ENCODE measurements at places on chromosomes 2 and 18.

DNA sequence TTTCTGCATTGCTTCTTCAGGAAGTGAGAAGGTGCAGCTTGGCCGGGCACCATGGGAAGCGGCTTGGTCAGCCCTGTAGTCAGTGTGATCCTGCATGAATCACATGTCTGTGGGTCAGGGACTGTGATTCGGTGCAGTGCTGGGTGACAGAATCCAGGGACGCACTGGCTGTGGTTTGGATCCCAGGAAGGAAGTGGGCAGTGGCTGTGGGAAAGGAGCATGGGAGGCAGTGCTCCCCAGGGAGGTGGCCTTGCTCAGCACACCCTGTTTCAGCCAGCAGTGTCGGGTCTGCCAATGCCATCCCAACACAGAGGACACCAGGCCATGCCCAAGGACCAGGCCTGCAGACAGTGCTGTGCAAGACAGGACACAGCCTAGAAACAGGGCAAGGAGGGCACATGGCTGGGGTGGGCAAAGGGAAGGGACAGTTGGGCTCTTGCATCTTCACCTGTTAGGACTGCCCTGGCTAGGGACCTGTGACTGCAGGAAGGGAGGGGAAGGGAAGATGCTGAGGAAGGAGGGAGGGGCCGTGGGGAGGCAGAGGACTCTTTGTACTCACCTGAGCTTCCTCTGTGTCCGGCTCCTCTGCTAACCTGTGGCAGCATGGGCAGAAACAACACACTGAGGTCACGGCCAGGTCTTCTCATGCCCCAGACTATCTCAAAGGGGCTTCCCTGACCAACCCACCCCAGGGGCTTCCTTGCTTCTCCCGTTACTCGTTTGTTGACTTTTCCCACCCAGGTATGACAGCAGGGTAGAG, 37.2 kb upstream of the DNMT3A start:
- peak; percentile 55 for DNase-seq

GRCh38 chr2:210452194-210452593, 24.4 kb downstream of the LANCL1 start:
- DNase-seq: no peak

DNA sequence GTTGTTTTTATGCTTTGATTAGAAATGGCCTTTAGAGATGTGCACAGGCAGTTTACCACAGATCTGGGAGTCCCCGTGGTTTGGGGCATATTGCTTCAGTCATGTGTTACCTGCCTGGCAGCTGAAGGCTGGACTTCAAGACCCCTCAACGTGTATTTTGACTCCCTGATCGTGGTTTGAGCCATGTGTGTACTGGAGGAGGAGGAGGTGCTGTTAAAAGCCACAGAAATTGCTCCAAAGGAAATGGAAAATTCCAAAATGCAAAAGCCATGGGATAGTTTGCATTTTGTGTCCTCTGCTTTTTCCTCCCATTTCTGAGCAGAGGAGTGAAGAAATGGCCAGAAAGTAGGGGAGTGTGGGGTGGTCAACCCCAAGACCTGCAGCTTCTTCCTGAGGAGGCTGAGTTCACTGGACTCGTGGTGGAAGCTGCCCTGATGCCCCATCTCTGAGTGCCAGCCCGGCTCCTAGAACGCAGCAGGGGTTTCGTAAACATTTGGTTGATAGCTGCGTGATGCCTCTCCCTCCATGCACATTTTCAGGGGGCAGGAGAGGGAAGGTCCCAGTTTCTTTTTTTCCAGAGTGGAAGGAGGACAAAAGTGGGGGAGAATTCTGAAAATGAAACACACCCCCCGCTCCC, 45.7 kb downstream of the ITGB1BP1 start:
- DNase-seq: no peak

DNA sequence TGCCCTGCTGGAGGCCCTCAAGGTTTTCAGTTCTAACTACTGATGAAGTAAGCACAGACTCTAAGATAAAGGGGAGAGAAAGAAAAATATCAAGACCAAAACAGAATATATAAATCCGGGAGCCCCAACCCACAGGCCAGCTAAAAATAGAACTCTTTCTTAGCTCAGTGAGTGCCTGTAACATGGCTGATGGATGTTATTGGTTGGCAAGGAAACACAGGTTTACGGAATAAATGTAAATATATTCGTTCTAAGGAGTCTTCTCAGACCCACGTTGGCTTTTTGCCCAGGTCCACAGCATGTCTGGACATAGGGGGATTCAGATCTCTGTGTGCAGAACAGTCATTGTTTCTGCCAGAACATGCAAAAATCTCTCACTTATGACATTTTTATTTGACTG, 139.0 kb upstream of the SERPINE2 start:
- DNase-seq: no peak

- no peak for DNase-seq
Observed at GRCh38 chr2:240024766-240025165, 376 bp downstream of the NDUFA10 start.

- DNase-seq: no peak
Observed at GRCh38 chr2:443216-443615, 155.3 kb upstream of the ALKAL2 start.

GRCh38 chr18:79870301-79871025, 72.7 kb downstream of the KCNG2 start:
- DNase-seq: no peak

GRCh38 chr2:71554706-71555056, 101.3 kb downstream of the DYSF start:
- no peak for DNase-seq

- peak; percentile 79 for DNase-seq
Observed at GRCh38 chr2:171404261-171404660, 29.5 kb downstream of the METTL8 start.

- peak; percentile 28 for DNase-seq
Observed at GRCh38 chr2:166384774-166385173, 9.0 kb upstream of the SCN9A start.

DNA sequence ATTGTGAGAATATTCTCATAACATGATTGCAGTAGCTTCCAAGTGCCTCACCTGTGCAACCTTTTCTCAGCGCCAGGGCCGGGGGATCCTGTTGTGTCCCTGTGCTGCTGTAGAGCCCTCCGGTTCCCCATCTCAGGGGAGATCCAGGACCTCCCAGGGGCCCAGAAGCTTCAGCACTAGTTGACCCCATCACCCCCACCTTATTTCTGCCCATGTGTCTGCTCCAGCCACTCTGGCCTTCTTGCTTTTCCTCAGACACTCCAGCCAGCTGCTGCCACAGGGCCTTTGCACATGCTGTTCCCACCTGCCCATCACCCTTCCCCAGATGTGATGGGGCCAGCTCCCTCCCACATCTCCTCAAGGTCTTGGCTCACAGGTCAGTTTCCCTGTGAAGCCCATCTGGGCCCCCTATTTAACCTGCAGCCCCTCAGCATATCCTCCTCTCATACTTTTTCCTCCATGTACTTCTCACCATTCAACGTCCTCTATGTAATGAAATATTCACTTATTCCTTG, 226.5 kb downstream of the SEPTIN10 start:
- DNase-seq: no peak

GRCh38 chr2:163708265-163708664, 27.5 kb downstream of the FIGN start:
- DNase-seq: no peak

GRCh38 chr2:39511219-39511604, 74.1 kb upstream of the MAP4K3 start:
- no peak for DNase-seq

DNA sequence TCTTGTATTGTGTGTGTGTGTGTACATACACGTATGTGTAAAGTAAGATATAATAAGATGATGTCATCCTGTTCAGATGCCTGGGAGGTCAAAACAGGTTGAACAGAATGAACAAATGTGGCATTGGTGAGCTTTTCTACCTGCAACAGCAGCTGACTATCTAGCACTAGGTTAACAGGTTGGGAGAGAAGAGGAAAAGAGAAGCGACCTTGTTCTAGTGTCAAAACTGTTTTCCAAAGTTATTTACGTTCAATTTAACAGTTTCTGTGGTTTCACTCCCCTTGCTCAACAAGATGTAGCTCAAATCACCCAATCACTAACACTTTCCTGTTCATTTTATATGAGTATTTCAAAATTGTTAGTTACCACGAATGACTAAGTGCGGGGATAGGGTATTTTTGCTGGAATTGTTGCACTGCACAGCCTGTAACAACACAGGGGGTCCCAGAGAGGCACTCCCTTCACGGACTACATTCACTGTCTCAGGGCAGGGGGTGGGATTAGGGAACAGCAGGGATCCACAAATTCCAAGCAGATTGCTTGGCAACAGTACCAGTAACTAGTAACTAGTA, 67.5 kb upstream of the DTNB start:
- DNase-seq: peak; percentile 9

- DNase-seq: no peak
Observed at GRCh38 chr18:532018-532417, 31.5 kb upstream of the COLEC12 start.

- DNase-seq: no peak
Observed at GRCh38 chr18:57629422-57629821, 7.8 kb upstream of the NARS1 start.

GRCh38 chr18:4293337-4293736, 161.8 kb downstream of the DLGAP1 start:
- no peak for DNase-seq

- DNase-seq: no peak
Observed at GRCh38 chr2:148209603-148210002, 188.7 kb downstream of the MBD5 start.

- DNase-seq: no peak
Observed at GRCh38 chr18:62357079-62357719, 32.1 kb downstream of the TNFRSF11A start.

- no peak for DNase-seq
Observed at GRCh38 chr2:78985558-78985957, 39.9 kb upstream of the REG3G start.

DNA sequence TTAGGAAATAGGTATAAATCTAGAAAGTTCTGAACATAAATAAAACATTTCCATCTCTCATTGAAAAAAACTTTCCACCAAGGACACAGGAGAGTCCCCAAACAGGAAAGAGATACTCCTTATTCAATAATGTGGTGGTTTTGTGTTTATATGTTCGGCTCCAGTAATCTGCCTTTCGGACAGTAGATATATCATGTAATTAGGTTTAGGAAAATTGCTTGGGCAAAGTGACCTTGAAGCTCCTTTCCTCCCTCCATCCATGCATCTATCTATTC, 69.6 kb downstream of the DDX1 start:
- no peak for DNase-seq

DNA sequence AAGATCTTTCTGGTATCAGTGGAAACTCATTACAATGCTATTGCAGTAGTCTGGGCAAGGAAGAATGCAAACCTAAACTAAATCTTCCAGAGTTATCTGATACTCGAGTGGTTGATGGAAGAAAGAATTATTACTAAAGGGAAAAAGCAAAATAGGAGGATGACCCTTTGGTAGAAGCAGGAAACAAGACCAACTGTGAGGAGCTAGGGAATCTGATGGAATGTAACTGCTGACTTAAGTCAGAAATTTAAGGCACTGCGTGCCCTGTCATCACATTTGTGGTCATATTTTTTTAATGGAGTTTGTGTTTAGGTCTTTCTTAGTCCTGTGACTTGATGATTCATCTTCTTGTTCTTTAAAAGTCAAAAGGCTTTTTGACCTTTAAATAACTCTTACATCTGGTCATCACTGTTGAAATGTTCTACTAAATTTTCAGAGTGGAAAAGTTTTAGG, 36.5 kb upstream of the ARMC9 start:
- peak; percentile 99 for DNase-seq

All from renal cortical epithelial cell (primary cell).